DMS79 treated with DMSO at 0.1 percent for 48 hours (cell line): ENCODE measurements at places on chromosomes 2 and 18.

- no peak for DNase-seq
Measured at GRCh38 chr2:201313362-201313761, 43.8 kb downstream of the FLACC1 start.

GRCh38 chr2:69192176-69192945 lies 179.4 kb downstream of the ANTXR1 start:
- DNase-seq = no peak

DNA sequence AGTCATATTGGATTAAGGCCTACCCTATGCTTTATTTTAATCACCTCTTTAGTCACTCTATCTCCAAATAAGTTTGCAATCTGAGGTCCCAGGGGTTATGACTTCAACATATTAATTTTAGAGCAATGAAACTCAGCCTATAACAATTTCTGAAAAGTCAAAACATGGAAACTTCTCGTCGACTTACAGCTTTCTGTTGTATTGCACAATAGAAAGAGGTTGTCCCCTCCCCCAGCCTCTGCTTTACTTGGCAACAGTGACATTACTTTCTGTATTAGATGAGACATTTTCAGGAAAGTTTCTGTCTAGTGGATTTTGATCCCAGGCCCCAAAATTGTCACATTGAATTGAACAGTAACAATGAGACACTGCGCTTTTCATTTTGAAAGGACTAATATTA lies 326.4 kb downstream of the THSD7B start:
- DNase-seq = no peak

- DNase-seq = no peak
Measured at GRCh38 chr2:190940454-190940853, 59.8 kb downstream of the GLS start.

- DNase-seq = peak; percentile 56
Measured at GRCh38 chr2:230864605-230865306, at the start of gene ITM2C. ITM2C (plus strand) TSS chr2:230864942; CDS start chr2:230865026, 84 bp downstream.

DNA sequence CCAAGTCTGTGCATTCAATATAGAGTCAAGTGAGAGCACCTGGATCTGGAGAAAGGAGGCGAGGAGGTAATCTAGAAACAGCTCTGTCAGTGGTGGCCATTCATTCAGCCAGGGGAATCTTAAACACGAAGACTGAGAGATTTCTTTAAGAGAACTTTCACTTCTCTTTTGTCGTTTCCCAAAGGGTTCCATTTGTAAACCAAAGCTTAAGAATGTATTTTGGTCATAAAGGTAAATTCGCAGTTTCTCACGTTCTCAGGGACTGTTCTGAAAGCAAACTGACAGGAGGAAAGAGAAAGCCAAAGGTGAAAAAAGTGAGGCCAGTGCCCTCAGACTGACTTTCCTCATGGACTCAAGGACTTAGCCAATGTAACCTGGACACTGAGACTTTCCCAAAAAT lies 513.5 kb downstream of the CMPK2 start:
- DNase-seq = no peak

DNA sequence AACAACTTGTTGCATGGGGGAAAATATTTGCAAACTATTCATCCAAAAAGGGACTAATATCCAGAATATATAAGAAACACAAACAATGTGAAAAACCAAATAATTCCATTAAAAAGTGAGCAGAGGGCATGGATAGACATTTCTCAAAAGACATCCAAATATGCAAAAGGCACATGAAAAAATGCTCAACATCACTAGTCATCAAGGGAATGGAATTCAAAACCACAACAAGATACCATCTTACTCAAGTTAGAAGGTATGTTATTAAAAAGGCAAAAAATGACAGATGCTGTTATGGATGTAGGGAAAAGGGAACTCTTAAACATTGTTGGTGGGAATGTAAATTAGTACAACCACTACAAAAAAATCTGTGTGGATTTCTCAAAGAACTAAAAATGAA lies 396.5 kb downstream of the CCDC85A start:
- no peak for DNase-seq

DNA sequence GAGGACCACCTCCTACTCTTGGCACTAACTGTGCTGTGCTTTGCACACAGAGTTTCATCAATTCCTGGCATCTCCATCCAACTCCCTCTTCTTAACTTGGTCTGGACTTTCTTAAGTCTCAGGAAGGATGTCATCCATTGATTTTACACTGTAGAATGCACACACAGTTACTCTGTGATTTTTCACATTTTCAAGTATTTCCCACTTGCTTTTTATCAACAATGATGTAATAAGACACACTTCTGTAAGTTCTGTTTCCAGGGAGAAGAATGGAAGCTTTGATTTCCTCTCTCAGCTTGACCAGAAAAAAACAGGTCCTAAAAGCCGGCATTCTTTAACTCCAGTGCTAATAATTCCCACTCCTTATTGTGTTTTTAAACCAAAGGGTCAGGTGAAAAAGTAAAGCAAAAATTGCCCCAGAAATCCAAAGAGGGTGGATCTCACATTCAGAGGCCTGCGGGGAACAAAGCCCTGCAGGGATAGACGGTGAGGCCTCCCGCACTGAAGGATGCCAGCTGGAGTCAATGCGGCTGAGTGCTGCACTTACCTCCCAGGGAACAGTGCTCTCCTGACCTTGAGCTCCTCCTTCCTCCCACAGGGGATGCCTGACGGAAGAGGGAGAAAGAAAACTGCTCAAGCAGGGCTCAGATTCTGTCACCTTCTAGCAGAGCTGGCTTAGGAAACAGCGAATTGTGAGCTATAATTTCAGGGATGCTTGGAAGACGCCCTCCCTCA lies 83.1 kb downstream of the PDCL3 start:
- no peak for DNase-seq

GRCh38 chr2:50315336-50315735 lies 716.6 kb downstream of the NRXN1 start:
- peak; percentile 72 for DNase-seq

DNA sequence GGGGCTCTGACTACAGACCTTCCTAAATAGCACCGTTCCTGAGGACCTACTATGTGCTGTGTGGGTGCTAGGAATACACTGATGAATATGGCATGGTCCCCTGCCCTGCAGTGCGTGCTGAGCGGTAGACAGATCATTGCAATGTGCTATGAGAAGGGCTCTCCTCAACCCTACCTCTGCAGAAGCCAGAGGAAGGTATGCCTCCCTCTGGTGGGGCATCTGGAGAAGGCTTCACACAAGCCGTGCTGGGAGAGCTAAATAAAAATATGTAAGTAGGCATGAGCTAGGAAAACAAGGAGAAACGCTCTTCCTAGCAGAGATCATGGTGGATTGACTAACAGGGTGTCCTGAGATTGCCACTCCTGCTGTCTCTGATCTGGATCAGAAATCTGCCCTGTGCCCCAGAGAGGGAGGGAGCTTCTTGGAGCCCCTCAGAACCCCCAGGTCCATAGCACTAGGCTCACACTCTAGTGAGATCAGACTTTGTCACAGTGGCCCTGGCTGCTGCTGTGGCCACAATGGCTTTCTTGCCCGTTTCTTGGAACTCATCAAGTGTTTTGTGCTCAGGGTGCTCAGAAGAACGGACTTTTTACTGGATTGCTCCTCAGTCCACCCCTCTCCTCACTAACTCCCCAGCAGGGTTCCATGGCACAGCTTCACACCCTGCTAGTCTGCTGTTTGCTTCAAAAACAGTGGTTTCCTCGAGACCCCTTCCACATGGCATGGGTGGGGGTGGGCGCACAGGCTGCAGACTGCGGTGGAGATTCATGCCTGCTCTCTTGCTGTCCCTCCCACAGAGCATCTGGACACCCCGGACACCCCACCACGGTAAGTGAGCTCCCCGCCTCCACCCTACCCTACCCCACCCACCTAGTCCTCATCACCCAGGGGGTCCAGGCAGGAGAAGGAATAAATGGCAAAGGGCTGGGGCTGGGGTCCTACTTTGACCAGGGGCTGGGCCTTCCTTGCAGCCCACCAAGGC lies 14.2 kb downstream of the SIGLEC15 start:
- DNase-seq = peak; percentile 57

DNA sequence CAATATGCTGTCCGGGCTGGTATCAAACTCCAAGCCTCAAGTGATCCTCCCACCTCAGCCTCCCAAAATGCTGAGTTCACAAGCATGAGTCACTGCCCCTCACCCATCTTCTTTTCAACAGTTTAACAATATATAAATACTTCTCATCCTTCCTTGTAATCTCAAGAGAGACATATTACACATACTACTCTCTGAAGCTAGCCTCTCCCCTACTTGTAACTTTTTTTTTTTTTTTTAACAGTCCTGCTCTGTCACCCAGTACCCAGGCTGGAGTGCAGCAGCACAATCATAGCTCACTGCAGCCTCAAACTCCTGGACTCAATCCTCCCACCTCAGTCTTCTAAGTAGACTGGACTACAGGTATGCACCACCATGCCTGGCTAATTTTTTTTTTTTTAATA lies 5.7 kb downstream of the GFPT1 start:
- DNase-seq = no peak

GRCh38 chr2:241873081-241873802 lies 3.7 kb downstream of the RTP5 start:
- DNase-seq = no peak

DNA sequence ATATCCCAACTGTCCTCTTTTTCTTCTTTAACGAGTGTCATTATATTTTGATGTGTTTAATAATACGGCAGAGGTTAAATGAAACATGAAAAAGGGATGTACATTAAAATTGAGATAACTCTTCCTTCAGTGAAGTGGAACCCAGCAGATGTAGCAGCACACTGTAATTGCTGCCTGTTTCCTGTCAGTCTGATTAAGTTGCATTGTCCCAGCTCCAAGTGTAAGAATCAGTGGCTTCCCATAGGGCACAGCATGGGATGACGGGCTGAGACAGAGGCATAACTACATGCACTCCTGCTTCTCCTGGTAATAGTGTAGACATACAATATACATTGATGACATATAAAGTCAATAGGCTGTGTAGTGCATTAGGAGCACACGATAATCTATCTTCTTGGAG lies 175.8 kb upstream of the TCF4 start:
- no peak for DNase-seq

GRCh38 chr2:38533180-38533579 lies 69.5 kb downstream of the HNRNPLL start:
- no peak for DNase-seq

- DNase-seq = no peak
Measured at GRCh38 chr18:9066817-9067306, 35.6 kb upstream of the NDUFV2 start.

DNA sequence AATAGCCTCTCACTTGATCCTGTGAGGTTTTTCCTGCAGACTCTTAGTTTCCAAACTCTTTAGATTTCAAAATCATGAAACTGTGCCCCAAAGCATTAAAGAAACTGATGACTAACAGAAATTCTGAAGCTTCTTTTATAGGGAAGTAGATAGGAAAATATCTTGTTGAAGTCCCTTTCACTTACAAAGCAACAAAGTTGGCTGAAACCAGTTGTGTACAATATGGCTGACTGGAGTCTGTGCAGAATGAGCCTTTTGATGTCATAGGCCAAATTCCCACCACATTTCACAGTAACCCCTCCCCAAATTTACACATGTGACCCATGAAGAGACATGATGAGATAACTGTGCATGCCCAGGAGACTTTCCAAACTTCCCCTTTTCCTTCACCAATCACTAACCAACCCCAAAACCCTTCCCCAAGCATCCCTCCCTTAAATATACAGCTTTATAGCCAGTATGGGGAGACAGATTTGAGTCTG lies 61.7 kb upstream of the NCK2 start:
- no peak for DNase-seq

GRCh38 chr18:23540867-23541266 lies 37.6 kb downstream of the RMC1 start:
- DNase-seq = no peak
